ENCODE measurements at places on chromosomes 4 and X.

GRCh38 chr4:174117445-174117844 lies 166.0 kb downstream of the FBXO8 start:
- no peak for DNase-seq

DNA sequence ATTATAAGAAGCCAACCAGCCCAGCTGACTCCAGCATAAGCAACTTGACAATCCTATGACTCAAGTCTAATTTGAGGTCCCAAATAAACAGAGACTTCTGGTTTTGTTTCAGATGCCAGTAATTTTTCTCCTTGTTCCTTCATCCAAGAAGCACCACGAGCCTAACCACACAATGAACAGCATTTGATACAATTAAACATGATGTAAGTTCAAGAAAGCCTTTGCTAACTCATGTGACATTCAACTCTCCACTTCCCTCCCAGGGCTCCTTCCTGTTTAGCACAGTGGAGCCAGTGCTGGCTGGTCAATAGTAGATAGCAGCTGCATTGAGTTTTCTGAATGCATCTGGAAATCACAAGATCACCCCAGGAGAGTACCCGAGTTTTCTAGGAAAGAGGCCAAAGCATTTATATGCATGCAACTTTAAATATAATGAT lies 206.3 kb downstream of the ARHGAP24 start:
- DNase-seq: peak; percentile 1

- no peak for DNase-seq
Measured at GRCh38 chrX:15441464-15441863, 51.7 kb downstream of the PIR start.

GRCh38 chrX:31021537-31021936 lies 50.3 kb downstream of the FTHL17 start:
- DNase-seq: no peak

GRCh38 chr4:74322301-74322700 lies 14.0 kb downstream of the EPGN start:
- DNase-seq: no peak

- DNase-seq: peak; percentile 20
Measured at GRCh38 chr4:7422151-7422897, 12.4 kb downstream of the PSAPL1 start.

GRCh38 chr4:88969271-88969670 lies 87.7 kb downstream of the FAM13A start:
- no peak for DNase-seq

DNA sequence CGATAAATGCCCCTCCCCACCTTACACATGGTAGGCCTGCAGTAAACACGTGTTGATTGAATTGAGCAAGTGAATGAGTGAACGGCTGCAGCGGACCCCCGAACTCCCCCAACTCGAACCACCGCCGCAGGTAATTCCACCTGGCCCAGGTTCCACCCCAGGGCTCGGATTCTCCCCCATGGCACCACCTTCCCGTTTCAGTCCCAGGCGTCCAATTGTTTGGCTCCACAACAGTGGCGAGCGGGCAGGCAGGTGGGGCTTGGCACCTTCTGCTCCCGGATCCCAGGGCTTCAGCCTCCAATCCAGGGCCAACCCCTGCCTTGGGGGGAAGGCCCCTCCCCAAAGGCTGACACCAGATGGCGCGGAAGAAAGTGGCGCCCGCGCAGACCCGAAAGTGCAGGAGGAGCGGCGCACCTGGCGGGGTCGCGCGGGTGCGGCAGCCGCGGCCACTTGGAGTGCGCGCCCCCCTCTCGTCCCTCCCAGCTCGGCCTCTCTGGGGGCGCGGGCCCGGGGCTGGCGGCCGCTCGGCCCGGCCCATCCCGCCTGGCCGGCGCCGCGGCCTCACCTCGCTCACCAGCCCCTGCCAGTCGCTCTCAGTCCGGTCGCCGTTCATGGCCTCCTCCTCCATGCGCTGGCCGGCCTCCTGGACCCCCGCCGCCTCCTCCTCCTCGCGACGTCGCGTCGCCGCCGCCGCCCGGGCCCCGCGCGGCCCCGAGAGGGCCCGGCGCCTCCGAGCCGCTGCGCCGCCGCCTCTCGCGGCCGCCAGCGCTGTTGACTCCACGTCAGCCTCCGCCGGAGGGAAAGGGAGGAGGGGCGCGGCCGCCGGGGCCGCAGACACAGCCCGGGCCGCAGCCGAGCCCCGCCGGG lies at the start of gene CCDC149:
CCDC149 (minus strand) TSS at position 791 of the 867 bp plus-strand sequence; CDS start at position 613, 178 bp downstream.
- DNase-seq: peak; percentile 94

- DNase-seq: peak; percentile 1
Measured at GRCh38 chrX:108833993-108834392, 97.6 kb upstream of the IRS4 start.

DNA sequence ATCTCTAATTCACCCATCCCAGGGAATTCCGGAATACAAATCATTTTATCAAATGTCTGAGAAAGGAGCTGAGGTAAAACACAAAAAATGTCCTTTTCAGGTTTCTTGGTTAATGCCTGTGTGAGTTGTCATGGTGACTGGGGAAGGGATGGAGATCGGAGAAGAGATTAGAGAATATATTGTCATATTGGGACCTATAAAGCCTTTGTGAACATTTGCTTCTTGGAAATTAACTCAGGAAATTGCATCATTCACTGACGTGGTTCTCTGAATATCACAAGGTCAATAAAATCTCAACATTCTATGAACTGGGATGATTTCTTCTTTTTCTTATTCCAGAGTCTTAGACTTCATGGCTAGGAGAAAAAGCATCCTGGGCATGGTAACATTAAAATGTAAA lies 174.8 kb upstream of the GLRA2 start:
- DNase-seq: no peak
